ENCODE measurements at places on chromosomes 5 and 9.
A peak's percentile ranks its signal among the peaks of the same experiment; 100 is the strongest.

DNA sequence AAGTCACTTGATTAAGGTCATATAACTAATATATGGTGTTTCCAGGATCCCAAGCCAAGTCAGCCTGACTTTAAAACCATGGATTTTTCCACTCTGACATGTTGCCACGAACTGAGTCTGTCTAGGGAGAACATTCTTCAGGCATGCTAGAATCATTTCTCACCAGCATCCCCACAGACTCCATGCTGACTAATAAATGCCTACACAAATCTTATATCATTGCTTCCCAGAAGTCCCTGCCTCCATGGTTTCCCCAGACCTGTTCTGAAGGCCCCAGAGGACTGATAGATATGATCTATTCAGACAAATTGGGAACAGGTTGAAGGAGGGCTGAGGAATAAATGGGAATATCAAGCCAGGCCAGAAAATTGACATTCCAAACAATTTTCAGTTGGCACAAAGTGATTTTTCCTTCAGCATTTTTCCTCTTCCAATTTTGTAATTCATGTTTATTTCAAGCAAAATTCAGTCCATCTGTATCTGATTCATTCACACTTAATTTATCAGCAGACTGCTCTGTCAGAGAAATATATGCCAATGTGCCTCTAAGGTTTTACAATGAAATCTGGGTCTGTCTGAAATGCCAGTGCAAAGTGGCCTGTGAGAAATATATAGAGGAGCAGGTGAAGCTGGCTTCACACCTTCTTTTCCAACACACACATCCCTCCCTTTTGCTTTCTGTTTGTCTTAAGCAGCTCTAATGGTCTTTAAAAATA, 413.6 kb upstream of the TNC start:
- no peak for DNase-seq

GRCh38 chr5:43073597-43074546, 33.8 kb upstream of the ANXA2R start:
- DNase-seq, result peak; percentile 54

DNA sequence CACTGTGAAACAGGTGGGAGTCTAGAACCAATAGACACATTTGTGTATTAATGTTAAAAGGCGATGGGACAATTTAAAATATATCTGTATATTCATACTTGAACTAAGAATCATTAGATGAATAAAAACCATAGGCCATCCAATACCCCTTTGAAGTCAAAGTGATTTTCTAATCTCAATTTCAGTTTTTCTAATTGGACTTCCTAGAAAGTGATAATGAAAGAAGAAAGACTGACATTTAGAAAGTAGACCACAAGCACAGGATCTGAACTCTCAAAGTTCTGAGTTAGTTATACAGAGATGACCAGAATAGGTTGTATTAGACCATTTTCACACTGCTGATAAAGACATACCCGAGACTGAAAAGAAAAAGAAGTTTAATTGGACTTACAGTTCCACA, 412.8 kb upstream of the PIK3R1 start:
- DNase-seq, result no peak

DNA sequence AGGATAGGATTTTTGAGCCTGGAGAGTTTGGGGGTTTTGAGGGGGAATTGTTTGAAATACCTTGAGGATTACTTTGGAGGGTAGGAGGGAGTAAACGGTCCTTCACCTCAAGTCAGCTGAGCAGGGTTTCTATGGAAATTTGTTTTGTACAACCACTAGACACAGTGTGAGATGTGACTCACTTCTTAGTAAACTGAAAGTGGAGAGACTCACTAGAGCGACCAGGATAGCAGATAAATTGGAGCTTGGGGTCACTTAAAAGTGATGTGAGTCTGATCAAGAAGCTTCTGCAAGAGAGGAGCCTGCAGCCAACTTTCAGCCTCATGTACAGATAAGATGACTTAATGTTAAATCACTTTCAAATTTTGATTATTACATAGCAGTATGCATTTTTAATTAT, 1945.9 kb upstream of the NUDT12 start:
- DNase-seq, result no peak

- no peak for DNase-seq
Observed at GRCh38 chr9:693201-694091, 148.1 kb upstream of the DMRT1 start.

- DNase-seq, result no peak
Observed at GRCh38 chr9:93390953-93391515, 60.5 kb upstream of the FAM120A start.

- DNase-seq, result no peak
Observed at GRCh38 chr9:34310215-34310614, 18.9 kb downstream of the KIF24 start.

DNA sequence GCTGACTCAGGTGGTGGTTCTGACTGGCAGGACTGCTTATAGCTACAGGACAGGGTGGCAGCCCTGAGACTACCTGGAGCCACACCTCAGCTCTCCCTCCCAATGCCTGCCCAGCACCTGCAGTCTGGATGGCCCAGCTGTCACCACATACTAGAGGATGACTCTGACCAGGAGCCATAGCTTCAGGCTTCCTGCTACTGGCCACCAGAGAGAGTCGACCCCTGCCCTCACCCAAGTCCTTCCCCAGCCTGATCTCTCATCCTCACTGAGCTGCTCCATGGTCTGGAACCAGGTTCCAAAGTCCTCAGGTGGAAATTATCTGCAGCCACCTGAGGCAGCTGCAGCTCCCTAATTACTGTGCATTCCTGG, 25.6 kb upstream of the TDRD7 start:
- no peak for DNase-seq

DNA sequence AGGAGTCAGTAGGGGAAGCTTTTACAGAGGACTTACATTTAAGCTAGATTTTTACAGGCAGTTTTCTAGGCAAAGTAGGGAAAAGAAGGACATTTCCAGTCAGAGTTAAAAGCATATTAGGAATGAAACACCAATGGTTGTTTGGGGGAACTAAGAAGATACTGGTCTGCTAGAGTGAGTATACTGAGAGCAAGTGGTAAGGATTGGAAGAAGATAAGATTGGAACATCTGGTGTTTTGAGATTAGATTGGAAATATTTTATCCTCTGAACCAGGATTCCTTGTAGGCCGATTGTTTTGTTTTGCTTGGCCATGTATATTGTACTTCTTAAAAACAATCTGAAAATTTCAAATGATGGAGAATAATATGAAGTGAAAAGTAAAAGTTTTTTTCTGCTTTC, 7.7 kb downstream of the FBXO38 start:
- no peak for DNase-seq

GRCh38 chr9:128078504-128079434, 10.7 kb downstream of the SLC25A25 start:
- no peak for DNase-seq

DNA sequence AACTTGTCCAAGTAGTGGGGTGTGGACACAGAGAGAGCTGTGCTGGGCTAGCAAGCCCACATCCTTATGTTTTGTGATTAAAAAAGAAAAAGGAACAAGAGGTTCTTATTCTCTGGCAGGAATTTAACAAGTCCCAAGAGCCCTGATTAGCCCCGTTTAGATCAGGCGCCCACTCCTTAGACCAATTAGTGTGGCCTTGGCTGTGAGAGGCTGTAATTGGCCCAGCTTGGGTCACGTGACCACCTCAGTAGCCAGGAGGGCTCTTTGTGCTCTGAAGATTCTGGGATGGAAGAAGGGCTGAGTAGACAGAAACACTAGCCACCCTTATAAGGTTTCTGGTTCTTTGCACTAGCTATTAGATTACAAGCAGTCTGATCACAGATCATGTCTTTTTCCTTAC, 31.1 kb downstream of the GCNT4 start:
- no peak for DNase-seq
